A549 treated with RU486 at 1 μM for 4 hours (cell line): ENCODE measurements at places on chromosomes 2 and 18. TPM values are rescaled to one million over a fixed set of nuclear protein-coding genes. Genes with fewer than 3 reads are reported as not detected.

ANKRD36C gene
- total RNA-seq = 2.7 to 5.2 TPM (median 3.7 TPM) in 5 replicates

GPR45 gene
- not detected in 5 replicates for total RNA-seq

KIF1A gene
- 0.56 to 0.75 TPM (median 0.66 TPM) in 5 replicates for total RNA-seq

LYPD1 gene
- total RNA-seq = 12.7 to 20.4 TPM (median 15.6 TPM) in 5 replicates

CAB39 gene
- 26.7 to 57.6 TPM (median 56.1 TPM) in 5 replicates for total RNA-seq

PCARE gene
- not detected in 5 replicates for total RNA-seq

SCN9A gene
- total RNA-seq = 2.5 to 5.7 TPM (median 5.2 TPM) in 5 replicates

ZNF513 gene
- total RNA-seq = 9.6 to 15.2 TPM (median 13.8 TPM) in 5 replicates

THSD7B gene
- total RNA-seq = not detected in 5 replicates

PDE11A gene
- 0.19 to 0.61 TPM (median 0.47 TPM) in 5 replicates for total RNA-seq

AQP12B gene
- not detected in 5 replicates for total RNA-seq

HOXD4 gene
- total RNA-seq = 0.29 to 0.66 TPM (median 0.49 TPM) in 5 replicates

CYS1 gene
- total RNA-seq = 0.90 to 1.6 TPM (median 1.4 TPM) in 5 replicates

CHRND gene
- total RNA-seq = not detected in 5 replicates

ITGB6 gene
- total RNA-seq = 0.62 to 1.5 TPM (median 1.1 TPM) in 5 replicates

UNC80 gene
- total RNA-seq = not detected in 5 replicates

RBKS gene
- 6.0 to 8.9 TPM (median 8.0 TPM) in 5 replicates for total RNA-seq
